ENCODE measurements at places on chromosomes 12 and 14.

GRCh38 chr12:48969833-48970701 lies 1.5 kb downstream of the WNT10B start:
- no peak for DNase-seq

DNA sequence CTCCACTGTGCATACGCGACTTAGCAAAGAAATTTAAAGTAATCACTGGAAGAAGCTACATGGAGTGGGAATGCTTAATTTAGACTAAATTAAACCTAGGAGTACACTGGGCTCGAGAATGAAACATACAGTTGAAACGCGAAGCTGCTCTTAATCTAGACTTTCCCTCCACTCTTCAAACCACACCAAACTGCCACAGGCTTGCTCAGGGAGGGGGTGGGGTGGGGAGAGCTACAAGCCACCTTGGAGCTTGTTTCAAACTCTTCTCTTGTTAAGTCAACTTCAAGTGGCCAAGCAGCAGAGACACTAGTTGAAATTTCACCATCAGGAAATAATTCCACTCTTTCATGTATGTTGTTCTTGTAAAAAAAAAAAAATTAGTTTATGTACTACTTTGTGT lies 69.9 kb downstream of the SLC38A1 start:
- no peak for DNase-seq

- DNase-seq, result peak; percentile 37
Measured at GRCh38 chr12:65278576-65279368, at the start of gene MSRB3. Gene MSRB3 (plus strand): TSS chr12:65278683. CDS start chr12:65308580, 29,897 bp downstream.

DNA sequence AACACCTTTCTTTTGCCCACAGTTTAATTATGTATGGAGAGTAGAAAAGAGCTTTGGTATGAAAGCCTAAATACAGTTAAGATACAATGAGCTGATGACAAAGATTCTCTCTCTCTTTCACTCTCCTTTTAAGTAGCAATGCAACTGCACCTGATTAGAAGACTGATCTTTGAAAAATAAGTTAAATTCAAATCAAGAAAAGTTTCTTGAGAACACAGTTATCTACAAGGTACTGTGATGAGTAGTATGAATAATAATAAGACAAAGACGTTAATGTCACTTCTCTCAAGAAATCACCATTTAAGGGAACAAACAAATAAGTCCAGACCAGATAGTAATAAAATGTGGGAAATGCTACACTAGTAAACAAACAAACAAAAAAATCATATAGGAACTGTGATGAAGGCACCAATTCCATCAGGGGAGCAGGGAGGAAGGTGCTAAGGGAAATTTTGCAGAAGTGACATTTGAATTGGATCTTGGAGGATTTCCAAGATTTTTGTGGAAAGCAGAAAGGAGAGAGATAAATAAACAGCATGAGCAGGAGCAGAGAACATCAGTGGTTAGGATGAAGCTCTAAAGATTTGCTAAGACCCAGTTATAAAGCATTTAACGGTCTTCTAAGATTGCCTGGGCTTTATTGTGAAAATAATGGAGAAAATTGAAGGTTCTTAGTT lies 65.2 kb upstream of the STK38L start:
- DNase-seq, result no peak

DNA sequence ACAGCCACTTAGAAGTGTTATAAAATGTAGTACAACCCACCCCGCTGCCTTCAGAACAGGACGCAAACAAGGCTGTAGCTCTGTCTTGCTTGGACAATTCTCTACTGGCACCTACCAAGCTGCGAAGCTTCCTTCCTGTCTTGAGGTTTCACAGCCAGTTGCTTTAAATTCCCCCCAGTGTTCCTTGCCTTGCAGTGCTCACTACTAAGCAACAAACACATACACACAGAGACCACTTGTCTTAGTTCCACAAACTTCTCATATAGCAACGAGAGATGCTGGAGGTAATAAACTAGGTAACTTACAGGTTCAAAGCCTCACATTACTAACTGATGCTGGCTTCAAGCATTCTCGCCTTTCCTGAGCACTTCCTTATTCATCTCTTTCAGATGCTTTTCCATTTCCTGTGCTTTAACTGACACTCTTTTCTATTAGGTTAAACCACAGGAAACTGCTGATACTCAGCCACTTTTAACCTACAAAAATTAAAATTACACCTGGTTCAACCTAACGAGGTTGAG lies 91.5 kb upstream of the PTGDR start:
- DNase-seq, result no peak

DNA sequence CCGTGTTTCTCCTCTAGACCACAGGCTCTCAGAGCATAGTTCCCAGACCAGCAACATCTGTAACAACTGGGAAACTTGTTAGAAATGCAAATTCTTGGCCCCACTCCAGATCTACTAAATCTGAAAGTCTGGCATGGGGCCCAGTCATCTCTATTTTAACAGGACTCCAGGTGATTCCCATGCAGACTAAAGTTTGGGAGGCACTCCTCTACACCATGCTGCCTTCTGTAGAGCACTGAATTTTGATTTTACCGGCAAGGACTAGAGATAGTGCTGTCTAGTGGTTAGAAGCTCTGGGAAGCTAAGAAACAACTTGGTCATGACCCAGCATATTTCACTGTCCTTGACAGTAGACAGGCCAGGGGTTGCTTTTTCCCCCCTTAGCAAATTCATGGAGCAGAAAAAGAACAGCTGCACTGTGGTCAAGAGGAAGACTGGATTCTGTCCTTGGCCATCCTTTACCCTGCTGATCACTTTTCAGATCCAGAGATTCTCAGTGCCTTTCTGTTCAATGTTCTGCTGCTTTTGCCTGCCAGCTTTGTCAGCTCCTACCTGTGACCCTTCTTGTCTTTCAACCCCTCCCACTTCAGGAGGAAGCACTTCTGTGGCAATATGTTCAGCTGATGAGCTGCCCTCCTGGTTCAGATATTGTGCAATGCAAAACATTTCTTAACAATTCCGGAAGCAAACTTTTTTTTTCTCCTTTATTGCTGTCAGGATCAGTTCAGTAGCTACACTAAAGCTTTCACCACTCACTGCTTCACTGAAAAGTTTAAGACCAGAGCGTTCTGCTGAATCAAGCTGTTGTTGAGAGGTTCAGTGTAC lies 133.8 kb upstream of the NUDT4 start:
- peak; percentile 45 for DNase-seq

DNA sequence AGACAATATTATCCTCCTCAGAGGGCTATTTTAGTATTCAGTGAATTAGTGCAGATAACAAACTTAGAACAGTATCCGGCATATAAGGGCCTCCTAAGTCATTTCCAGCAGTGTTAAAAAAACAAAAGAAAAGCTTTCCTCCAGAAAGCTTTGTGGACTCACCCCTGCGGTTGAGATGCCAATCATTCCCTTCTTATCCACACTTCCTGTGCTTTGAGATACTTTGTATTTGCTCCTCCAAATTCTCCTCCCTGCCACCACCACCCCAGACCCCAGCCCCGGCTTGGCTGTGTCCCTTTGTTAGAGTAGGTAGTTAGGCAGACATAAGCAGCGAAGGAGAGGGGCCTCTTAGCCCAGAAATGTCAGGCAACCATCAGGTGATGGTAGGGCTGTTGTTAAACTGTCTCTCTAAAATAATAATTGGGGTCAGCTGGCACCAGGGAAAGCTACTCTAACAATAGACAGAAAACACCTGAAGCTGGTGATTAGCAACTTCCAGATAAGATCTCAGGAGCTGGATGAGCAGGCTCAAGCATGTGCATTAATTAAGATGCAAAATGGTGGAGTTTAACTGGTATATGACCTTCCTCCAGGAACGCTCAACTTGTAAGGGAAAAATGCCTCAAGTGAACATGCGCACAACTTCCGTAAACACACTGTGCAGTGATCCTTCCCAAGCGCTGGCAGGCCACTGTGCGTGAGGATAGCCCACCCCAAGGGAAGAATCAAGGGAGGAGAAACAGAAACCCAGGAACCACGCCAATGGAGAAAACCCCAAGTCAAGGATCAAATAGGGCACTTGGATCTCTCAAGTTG lies 152.1 kb upstream of the EEA1 start:
- DNase-seq, result no peak

DNA sequence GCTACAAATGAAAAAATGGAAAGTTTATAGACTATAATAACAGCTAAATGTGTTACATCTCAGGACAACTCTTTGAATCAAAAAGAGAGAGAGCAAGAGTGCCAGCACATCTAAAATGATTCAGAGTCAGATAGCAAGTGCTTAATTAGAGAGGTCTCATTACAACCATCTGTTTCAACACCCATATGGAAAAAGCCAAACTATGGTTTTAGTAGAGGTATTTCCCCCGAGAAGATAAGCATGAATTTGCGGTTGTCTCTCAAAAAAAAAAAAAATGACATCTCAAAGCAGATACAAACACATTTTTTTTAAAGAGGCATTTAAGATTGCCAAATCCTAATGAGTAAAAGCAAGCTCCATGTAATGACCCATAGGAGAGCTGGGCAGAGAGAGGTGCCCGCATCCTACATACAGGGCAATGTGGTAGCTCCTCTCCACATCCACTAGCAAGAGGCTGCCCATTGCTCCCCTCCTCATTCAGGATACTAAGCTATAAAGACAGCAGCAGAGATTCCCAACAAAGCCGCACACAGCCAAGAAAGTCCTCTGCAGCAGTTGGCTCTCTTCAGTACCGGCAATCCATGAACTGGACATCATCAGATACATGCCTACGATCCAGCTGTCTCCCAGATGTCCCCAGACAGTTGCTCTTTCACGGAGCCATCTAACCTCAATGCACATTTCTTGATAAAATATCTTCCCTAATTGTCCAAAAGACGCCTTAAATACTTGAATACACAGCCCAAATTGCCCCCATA lies 100.4 kb downstream of the EFCAB11 start:
- no peak for DNase-seq

DNA sequence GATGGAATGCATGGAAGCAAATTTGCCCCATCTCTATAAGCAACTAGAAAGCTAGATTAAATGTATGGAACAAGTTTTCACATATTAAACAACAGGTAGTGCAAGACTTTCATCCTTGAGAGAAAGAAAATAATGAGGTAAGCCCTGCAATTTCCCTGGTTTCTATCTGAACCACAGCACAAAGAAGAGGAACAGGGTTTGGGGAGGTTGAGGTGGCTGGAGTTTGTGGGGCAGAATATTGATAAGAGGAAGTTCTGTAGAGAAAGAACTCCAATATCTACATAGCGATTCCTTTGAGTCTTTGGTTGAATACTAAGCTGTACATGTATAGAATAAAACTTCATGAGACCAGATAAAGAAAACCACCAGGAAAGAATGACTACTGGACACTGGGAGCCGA lies 96.3 kb upstream of the CCND2 start:
- DNase-seq, result no peak

DNA sequence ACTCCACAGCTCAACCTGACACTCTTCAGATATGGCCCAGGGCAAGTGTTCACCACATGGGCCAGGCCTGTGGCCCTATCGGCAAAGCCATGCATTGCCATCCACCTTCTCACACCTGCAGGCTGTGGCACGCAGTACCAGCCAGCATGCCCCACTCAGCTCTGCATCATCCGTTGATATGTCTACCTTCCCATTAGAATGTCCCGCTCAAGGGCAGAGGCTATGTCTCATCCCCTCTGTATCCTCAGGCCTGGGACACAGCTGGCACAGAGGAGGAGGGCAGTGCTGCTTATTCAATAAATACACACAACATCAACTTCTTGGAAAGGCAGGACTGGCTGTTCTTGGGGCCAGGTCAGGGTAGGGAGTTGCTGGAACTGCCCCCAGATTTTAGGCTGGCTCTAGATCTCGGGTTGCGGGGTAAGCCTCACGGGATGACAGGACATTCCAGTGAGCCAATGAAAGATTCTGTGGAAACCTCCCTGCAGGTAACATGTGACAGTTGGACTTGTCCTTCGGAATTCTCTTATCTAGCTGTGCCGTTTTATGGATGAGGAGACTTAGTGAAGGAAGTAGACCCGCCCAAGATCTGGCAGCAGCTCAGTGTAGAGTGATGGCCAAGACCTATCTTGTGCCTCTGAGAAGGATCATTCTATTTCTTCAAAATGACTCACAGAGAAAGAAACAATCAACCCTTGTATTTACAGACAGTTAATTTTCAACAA lies 25.6 kb downstream of the SYNE3 start:
- DNase-seq, result no peak

GRCh38 chr14:41549821-41550607 lies 56.7 kb upstream of the LRFN5 start:
- no peak for DNase-seq

DNA sequence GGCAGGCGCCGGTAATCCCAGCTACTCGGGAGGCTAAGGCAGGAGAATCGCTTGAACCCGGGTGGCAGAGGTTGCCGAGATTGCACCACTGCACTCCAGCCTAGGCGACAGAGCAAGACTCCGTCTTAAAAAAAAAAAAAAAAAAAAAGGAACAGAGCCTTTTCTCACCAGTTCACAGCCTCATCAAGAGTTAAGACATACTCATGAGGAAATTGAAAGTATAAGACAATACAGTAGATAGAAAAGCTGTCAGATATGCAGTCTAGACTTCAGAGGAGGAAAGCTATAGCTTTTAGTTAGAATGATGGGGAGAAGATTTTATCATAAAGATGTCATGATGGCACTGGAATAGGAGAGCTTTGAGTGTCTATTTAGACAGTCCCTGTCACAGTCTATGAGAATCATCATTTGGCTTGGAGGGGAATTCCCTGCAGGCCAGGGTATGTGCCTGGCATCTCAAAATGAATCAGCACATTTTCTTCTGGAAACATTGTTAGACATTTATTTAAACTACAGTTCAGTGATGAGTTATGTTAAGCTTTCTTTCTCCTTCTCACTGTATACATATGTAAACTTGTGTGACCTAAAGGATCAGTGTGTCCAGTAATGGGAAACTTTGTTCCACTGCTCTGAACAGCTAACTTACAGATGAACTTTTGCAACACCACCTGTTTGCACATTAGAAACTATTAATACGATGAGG lies 2.9 kb upstream of the RAB35 start:
- DNase-seq, result peak; percentile 82

DNA sequence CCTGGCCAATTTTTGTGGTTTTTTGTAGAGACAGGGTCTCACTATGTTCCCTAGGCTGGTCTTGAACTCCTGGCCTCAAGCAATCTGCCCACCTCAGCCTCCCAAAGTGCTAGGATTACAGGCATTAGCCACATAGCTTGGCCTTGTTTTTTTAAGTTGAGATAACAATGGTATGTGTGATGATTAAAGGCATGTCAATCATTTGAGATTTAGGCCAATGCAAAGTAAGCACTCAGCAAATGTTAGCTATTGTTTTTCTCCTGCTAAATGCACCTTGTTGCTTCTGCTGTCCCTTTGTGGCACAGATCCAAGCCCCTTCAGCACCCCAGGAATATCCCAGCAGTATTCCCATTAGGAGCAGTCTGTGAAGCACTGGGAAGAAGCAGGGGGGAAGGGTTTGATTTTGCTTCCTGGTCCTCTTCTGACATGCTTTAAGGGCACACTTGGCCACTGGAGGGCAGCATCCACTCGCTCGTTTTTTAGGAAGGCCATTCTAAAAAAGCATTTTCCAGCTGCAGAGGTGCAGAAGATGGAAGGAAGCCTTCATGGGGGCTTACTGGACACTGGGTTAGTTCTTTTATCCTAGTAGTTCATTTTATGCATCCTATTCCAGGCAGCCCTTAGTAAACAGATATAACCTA lies 70.2 kb upstream of the ZFP36L1 start:
- peak; percentile 55 for DNase-seq

GRCh38 chr12:124520265-124520701 lies 47.1 kb downstream of the NCOR2 start:
- no peak for DNase-seq
